GM04503 (cell line): ENCODE measurements at places on chromosomes 2 and 18.

DNA sequence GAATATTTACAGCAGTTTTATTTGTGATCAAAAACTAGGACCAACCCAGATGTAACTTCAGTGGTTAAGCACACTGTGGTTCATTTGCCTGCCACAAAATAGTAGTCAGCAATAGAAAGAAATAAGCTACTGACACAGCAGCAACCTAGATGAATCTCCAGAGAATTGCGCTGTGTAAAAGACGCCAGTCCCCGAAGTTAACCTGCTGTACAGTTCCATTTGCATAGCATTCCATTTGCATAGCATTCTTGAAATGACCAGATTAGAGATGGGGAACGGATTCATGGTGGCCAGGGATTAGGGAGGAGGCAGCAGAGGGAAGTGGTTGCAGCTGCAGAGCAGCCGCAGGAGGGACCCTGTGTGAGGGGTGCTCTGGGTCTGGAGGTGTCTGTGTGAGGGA lies 39.3 kb upstream of the NFATC1 start:
- DNase-seq, result no peak

DNA sequence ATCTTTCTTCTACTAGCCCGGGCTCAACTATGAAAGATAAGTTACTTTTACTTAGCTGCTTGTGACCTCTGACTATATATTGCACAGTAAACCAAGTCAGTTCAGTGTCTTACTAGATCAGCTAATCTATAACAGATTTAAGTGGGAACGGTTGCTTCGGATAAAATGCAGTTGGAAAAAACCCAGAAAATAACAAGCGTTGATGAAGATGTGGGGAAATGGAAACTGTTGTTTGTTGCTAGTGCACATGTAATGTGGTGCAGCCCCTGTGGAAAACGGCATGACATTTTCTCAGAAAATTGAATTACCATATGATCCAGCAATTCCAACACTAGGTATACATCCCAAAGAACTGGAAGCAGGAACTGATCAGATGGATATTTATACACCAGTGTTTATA lies 248.5 kb downstream of the PRKCE start:
- no peak for DNase-seq

DNA sequence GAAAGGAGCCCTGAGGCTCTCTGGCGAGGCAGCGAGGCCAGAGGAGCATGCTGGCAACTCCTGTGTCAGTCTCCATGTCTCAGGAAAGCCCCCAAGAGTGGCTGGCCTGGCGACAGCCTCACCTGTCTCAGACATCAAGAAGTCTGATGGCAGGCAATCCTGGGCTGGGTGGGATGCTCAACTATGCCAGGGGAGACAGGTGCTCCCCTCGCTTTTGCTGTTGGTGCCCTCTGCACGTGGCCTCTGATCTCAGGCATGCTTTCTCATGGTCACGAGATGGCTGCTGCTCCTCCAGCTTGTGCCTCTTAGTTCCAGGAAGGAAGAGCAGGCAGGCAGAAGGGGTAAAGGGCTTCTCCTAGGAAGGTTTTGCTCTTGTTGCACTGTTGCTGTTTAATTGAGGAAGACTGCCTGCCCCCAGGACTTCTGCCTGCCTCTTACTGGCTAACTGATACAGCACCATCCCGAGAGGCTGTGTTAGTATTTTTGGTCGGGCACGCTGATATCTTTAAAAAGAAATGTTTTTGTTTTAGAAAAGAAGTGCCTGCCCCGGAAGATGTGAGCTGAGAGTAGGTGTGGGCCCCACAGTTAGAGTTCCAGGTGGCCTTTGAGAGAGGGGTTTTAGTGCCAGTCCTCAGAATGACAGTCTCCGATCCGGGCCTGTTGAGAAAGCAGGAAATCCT lies 344.8 kb upstream of the HS6ST1 start:
- DNase-seq, result no peak

- DNase-seq, result no peak
Measured at GRCh38 chr2:239445771-239446524, 45.1 kb upstream of the HDAC4 start.

DNA sequence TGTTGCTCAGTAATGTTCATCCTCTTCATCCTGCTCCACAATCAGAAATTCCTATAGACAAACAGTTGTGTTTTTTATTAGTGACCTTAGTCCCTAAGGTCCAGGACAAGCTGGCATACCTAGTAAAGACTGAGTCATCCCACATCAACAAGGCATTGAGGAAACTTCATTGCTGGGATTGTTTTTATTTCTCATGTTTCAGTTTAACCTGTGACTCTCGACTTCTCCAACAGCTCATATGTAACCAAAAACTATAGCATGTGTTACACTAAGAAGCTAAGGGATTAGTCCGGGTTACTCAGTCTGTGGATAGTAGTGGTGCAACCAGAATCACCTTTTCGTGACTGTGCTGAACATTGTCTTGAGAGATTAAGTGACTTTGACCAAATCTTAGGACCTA lies 292.1 kb downstream of the RDH14 start:
- no peak for DNase-seq

GRCh38 chr18:69399253-69399652 lies 1.4 kb upstream of the DOK6 start:
- no peak for DNase-seq

DNA sequence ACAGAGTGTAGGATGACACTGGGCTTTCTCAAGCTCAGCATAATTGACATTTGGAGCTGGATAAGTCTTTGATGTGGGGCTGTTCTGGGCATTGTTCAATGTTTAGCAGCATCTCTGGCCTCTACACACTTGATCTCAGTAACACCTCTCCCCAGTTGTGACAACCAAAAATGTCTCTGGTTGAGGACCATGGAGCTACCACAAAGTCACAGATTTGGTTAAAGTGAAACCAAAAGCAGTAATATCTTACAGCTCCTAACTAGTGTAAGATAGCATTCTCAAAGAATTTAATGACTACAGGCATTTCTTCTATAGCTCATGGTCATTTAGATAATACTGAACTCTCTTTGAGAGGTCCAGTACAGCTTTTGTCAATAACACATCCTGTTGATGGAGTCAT lies 23.4 kb upstream of the PAX3 start:
- no peak for DNase-seq

DNA sequence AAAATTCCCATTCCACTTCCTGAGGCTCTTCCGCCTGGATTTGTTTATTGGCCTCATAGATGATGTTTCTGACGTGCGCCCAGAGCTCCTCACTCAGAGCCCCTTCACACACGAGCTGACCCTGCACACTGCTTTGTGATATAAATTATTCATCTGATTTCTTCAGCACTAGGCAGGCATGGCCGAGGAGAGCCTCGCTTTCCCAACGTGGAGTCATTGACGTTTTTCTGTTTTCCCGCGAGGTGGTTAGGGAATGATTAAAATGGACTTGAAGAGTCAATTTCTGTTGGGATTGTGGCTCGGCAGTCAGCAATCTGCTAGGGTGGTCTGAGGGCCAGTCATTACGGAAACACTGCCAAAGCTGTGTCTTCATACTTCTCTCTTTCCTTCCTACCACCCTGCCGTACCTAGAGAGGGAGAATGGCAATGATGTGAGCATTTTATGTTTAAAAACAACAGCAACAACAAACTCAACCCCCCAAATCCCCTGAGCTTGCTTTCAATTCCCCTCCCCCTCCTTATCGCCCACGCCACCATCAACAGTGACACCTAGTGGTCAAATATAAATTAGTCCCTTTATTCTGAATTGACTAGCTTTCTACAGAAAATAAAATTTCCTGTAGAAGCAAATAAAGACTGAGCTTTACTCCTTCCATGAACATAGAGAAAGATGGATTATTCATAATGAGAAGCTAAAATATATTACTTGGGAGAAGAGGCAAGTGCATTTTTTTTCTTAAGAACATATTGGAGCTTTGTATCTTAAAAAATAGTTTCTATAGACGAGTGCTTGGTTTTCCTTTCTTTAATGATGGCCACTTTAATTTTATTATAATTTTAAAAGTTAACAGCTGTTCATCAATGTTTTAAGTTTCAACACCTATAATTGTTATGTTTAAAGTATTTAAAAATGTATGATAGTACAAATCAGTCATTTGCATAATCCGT lies 285.1 kb downstream of the MTX2 start:
- DNase-seq, result no peak

GRCh38 chr2:135742325-135742757 lies 686 bp downstream of the UBXN4 start:
- no peak for DNase-seq

DNA sequence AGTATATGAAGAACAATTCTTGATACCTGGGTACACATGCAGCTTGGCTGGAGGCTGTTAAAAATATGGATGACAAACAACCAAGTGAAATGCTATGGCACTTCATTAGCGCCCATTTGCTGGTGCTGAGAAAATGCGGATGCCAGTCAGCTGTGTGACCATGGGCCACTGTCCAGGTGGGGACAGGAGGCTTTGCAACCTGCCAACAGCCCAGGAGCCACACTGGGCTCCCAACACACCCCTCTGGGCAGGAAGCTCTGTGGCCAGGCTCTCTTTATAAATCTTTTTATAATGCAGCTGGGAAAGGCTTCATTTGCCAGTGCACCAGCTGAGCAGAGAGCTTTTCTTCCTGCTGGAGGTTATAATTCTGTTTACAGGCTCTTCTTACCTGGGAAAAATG lies 19.9 kb downstream of the RNF144A start:
- DNase-seq, result no peak

DNA sequence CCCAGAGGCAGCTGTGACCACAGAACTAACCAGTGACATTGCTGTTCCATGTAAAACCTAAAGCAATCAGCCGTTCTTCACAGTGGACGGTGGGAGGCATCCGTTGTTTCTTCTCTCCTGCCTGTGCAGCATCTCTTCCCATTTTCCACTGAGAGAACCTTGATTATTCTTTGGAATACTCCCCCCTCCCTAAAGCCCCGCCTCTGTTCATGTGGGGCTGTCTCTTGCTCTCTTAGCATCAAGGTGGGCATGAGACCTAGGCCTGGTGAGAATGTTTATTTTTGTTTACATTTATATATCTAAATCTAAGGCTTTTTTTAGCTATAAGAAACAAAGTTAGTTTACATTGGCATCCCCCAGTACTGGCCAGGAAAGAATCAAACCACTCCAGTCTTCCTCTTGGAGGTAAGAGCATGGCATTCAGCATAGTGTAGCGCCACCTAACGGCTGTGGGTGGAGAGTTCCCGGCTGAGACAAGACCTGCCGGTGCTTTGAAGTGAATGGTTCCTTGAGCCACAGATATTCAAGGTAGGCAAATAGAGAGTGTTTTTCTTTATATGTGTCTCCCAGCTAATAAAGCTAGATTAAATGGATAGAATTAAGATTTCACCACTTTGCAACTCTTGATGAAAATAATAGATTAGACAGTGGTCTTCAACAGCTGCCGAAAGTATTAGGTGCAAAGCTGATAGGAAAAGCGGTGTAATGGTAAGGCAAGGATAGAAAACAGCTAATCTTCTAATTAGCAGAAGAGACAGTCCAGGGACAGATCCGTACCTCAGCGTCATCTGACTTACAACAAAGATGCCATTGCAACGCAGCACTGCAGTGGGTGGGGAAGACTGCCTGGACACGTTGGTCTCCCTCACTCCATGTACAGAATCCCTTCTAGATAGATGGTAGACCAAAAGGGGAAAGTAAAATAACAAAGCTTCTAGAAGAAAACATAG lies 219.6 kb upstream of the RAB12 start:
- peak; percentile 10 for DNase-seq

DNA sequence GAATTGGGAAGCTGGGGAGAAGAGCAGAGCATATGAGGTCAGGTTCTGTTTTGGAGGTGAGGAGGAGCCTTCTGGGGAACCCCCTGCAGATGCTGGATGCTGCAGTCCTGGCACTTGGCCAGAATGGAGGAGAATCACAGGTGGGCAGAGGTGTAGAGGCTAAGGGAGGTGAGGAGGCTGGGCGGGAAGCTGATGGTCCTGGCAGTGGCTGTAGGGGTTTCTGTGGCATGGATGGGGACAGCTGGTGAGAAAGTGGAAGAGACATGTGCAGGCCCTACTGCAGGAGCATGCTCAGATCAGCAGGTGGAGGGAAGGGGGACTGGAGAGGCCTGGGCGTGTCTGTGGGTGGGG lies 101.3 kb downstream of the DYSF start:
- DNase-seq, result no peak

DNA sequence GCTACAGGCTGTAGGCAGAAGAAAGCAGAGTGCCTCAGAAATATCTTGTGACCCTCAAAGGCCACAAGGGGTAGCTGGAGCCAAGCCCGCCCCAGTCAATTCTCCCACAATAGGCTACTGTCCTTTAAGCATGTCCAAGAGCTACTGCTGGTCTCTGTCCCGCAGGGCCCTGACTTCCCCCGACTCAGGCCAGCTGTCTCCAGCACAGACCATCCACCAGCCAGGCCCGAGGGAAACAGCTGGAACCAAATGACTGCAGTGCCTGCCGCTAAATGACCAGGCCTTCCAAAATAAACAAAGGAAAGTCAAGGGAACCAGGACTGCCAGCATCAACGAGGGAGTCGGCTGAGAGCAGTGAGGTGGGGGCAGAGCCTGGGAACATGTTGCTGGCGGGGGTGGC lies 36.7 kb downstream of the MCFD2 start:
- DNase-seq, result no peak

- no peak for DNase-seq
Measured at GRCh38 chr2:132971310-132972061, 301.5 kb upstream of the LYPD1 start.

DNA sequence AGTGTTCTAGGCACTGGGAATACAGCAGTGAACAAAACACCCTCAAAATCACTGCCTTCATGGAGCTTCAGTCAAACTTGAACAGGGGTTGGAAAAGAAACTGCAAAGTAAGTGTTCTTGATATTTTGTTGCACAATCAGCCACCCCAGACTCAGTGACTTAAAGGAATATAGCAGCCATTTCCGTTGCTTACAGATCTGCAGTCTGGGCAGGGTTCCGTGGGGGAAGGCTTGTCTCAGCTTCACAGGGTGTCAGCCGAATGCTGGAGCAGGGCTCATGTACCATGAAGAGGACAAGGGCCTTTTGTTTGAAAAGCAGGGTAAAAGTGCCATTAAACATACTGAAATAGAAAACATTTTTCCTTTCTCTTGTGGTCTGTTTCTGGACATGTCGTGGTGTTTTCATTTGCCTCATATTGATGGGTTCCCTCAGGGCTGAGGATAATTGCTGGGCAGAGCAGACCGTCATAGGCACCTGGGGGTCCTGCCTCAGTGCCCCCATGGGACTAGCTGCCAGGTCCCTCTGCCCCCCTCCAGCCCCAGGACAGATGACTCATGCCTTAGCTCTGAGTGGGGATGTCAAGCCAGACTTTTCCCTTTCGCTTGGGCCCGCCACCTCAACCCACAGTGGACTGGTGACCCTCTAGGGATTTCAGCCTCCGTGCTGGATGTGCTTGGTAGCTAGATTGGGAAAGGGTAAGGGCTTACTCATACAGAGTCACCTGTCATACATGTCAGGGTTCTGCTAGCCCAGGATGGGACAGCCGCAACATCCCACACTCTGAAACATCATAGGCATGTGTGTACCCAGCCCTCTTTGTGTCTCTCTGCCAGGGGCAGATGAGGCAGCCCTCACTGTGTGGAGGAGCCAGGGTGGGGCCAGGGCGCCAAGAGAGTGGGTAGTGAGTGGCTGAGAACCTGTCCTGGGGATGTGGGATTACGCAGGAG lies 96.5 kb downstream of the PTPRM start:
- DNase-seq, result no peak
